ENCODE measurements at places on chromosomes 5 and 9.

DNA sequence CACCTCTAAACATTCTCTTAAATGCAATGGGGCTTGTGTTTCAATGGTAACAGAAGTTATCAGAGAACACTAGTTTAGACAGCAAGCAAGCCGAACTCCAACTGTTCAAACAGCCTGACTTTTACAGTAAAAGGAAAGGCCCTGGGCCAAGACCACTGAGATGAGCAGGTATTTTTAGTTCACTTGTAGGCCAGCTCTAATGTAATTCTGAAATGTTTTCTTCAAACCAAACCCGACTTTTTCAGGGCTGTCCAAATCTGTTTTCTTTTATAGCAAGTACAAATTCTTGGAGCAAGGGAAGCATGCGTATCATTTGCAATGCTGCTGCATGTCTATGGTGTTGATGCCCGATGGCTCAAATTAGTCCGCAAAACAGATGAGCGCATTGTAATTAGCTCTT, 192.9 kb downstream of the SLF1 start:
- no peak for DNase-seq

DNA sequence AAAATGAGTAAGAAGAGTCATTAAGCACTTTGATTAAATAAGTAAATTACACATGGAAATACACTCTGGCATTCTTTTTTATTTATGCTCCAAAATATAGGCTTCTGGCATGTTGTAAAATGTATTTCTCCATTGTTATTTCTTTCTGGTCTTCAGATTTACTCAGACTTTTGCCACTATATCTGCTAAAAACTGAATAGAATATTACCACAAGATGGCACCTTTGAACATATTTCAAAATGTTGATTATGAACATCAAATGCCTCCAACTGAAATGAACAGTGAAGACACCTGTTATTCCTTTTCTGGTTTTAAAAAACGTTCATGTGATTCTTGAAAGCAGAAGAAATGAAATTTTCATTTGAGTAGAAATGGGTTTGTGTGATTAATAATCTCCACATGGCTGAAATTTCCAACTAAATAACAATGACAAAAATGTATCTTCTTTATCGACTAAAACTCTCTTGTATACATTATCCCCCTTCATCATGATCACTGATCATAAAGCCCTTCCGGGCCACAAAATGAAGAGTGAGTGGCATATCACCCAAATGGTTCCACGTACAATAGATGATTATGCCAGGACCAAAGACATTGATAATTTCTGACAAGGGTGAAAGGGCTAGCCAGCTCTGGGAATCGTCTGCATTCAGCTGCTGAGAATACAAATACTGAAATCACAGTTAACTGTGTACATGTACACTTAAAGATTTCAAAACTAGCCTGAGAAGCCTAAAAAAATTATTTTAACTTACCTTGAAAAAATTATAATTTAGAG, 23.8 kb downstream of the TYRP1 start:
- DNase-seq = no peak

- DNase-seq = no peak
Measured at GRCh38 chr5:91061946-91062562, 321.1 kb downstream of the ARRDC3 start.

DNA sequence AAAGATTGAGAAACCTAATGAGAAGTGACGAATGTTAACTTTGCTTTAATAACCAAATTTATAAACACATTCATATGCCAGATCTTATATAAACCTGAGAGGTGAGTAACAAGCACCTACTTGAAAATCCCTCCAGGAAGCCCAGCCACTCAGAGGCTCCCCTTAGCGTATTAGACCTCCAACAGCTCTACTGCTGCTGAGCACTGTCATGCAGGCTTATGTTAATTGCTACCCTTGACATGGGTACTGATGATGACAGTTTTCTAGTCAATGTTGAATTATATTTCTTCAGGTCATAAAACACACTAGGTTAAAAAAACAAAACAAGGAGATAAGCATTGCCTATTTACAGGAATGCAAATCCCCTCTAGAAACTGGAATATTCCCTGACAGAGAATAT, 161.2 kb downstream of the MPDZ start:
- DNase-seq = no peak

- no peak for DNase-seq
Measured at GRCh38 chr5:81749561-81750307, 1.2 kb downstream of the SSBP2 start.

- DNase-seq = no peak
Measured at GRCh38 chr9:87751868-87752267, 25.9 kb downstream of the CTSL start.

- DNase-seq = no peak
Measured at GRCh38 chr9:109101810-109102209, 17.9 kb downstream of the TMEM245 start.

DNA sequence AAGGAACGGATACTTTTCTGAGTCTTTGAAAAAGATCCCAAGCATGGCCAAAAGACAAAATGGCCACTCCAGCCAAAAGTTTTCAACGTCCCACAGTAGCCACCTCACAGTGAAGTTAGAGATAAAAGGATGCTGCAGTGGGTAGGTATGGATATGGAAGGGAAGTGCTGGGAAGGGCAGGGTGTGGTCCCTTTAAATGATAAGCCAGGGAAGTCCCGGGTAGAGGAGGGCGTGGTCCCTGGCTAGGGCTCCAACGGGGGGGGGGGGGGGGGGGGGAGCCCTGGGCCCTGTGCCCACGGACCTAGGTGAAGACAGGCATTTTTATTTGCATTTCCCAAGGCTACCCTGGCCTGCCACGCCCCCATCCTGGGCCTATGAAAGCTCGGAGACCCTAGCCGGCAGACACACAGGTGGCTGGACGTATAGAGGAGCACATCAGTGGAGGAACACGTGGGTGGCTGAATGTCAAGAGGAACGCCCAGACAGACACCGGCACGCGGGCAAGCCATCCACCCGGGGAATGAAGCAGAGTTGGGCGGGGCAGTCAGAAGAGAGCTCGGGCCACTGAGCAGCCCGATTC, 306.7 kb downstream of the NFIB start:
- DNase-seq = no peak

DNA sequence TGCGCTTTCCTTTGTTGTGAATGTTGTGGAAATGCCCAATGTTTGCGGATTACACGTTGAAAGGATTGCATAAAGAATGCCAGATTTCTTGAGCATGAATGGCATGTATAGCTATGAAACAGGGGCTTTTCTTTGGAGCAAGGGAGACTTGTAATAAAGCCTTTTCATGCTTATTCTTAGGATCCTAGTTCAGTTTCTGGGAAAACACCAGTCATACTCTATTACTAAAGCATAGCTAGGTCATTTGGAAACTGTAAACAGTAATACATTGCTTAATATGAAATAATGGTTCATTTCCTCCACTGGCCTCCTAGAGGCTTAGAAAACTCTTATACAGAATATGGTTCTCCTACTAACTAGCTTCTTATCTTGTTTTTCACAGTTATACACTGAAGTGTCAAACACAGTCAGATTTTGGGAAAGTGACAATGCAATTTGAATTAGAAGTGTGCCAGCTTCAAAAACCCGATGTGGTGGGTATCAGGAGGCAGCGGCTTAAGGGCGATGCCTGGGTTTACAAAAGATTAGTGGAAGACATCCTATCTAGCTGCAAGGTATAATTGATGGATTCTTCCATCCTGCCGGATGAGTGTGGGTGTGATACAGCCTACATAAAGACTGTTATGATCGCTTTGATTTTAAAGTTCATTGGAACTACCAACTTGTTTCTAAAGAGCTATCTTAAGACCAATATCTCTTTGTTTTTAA, 104.2 kb downstream of the MELK start:
- no peak for DNase-seq

DNA sequence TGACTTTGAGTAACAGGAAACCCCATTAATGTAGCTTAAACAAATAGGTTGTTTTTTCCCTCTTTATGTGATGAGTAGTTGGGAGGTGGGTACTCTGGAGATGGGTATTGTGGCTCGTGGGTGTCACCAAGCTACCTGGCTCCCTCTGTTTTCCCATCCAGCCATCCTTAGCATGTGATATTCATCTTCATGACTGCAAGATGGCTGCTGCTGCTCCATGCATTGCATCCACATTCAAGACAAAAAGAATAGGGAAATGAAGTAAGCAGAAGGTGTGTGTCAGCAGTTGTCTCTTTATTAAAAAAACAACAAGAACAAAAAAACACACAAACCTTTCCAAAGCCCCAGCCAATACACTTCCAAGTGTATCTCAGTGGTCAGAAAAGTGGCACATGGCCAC, 6.5 kb upstream of the ARHGAP26 start:
- no peak for DNase-seq

DNA sequence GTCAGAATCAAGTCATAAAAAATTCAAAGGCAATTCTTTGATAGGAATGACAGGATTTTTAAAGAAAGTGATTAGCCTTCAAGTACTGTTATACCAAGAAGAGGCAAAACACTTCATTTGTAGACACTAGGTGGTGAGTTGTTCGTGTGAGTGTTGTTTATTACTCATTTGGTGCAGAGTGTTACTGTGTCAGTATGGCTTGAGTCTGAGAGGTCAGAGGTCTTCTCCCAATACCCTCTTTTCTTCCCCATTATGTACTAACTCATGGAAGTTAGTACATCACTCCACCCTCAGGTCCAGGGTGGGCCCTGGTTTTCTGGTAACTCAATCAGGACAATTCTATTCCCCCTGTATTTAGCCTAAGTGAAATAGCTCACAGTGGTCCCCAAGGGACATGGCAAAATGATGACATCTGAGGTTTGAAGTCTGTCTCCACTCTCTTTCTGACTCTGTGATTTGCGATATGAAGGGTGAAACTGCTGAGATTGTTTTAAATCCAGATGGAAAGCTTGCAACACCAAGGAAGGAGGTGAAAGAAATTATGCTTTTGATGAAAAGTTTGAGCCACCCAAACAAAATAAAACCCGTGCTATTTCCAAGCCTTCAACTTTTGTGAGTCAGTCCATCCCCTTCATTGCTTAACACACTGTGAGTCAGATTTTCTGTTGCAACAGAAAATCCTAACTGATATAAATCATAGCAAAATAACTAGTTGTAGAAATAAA, 56.8 kb downstream of the NUDT12 start:
- DNase-seq = no peak

DNA sequence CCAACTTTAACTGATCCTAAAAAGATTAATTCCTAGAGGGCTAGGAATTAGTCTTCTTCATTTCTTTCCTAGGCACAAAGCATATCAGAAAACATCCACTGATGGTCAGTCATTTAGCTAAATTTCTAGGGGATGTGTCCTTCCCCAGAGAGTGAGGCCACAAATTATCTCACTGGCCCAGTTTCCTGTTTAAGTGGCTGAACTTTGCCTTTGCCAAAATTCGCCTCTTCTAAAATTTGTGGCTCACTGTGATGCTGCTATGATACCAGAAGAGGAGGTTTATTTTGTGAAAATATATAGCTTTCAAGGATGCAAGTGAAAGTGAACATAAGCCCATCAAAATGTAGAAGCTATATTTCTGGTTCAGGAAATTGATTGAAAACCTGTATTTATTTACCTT, 98.1 kb upstream of the FER start:
- DNase-seq = no peak

- DNase-seq = no peak
Measured at GRCh38 chr9:7265181-7265580, 507.4 kb downstream of the KDM4C start.

GRCh38 chr9:123975871-123976270, 35.7 kb upstream of the LHX2 start:
- DNase-seq = no peak

- no peak for DNase-seq
Measured at GRCh38 chr5:137325721-137326120, 173.4 kb downstream of the SPOCK1 start.

DNA sequence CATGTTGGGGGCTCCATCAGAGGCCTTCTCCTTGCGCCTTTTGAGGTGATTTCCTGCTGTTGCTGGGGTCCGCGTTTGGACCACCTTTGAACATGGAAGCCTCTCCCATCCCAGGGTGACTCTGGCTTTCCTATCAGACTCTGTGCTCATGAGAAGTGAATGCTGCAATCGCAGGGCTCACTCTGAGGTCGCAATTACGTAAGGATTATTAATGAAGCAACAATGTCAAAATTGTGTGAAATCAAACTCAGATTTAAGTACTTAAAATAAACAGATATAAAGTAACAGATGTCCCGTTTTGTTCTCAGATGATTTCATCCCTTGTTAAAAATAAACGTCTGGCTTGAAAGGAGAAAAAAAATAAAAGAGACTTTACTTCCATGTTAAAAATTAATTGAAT, 634.2 kb downstream of the BNC2 start:
- no peak for DNase-seq

DNA sequence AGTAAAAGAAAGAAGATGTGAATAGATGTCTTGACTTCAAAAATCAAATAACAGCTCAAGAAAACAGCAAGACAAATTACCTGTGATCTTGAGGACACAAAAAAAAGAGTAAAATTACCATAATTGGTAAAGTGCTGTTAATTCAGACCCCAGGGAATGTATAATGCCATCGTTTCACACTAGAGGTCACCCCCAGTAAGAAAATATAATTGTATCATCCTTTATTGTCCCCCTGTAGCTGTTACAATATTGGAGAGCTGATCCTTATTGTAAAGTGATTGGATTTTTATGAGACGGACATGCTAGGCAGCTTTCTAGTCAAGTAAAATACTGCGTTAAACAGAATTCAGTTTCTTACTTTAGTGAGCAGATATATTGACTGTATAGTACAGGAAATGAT, 377.0 kb downstream of the TLE1 start:
- DNase-seq = no peak

DNA sequence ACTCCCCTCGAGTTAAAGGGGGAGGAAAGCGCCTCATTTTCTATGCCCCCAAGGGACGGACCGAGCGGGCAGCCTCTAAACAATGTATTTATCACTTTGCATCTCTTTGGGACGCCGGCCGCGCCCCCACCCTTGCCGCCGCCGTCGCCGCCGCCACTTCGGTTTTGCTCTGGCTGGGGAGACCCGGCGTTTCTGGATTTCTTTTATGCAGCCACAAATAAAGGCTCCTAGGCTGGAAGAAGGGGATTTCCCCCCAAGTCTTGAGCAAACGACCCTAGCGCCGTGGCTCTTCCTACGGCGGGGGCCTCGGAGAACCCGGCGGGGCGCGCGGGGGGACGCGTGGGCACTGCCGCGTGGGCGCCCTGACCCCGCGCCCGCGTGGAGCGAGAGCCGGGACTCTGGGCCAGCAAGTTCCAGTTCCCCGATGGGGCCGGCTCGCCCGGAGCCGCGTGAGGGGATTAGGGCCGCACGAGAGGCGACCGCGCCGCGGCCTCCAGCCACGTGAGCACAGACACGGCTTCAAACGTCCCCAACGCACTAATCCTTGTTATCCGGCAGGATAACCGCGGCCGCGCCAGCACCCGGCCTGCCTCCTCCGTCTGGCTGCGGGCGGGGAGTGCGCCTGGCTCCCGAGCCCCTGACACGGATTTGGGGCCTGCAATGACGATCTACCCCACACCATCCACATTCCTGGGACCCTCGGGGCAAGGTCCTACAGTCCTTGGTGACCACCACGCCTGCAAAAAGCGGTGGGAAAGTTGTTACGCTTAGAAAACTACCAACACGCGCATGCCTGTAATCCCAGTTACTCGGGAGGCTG, 7.9 kb upstream of the NEUROG1 start:
- no peak for DNase-seq

GRCh38 chr9:2493529-2493928, 128.1 kb upstream of the VLDLR start:
- no peak for DNase-seq

Data from HepG2 (cell line).